ENCODE measurements at places on chromosomes 7 and 10.

DNA sequence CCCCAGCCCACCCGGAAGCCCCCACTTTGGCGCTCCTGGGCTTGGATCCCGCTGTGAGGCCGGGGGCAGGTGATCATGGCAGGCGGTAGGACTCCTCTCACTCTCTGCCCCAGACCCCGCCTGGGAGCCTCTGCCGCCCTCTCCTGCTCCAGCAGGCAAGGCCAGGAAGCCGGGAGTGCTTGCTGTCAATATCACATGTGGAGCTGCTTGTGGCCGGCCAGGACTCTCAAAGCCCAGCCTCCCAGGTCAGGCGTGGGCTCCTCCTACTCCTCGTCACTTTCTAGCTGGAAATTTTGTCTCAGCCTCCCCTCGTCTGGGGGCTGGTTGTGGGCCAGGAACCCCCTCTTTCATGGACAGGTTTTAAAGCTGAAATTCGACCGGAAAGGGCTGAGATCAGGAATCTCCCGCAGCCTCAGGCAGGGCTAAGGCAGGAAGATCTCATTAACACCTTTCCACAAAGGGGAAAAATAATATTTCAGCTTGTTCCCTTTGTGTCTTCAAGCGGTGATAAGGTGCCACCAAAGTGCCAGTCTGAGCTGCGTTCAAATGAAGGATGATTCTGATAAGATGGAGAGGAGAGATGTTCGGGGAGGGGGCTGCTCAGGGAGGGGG lies 273.6 kb upstream of the PODXL start:
- no peak for DNase-seq

DNA sequence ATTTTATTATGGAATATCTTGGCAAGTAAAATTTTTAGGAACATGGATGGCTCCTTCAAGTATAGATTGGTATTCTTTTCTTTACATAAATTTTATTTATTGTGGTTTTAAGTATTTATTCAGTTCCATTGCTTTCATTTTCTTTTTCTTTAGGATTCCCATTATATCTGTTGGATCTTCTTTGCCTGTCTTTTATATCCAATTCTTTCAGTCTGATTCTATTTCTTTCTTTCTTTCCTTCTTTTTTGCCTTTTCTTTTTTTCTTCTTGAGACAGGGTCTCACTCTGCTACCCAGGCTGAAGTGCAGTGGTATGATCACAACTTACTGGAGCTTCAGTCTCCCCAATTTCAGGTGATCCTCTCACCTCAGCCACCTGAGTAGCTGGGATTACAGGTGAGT lies 74.2 kb upstream of the GLI3 start:
- DNase-seq: no peak

DNA sequence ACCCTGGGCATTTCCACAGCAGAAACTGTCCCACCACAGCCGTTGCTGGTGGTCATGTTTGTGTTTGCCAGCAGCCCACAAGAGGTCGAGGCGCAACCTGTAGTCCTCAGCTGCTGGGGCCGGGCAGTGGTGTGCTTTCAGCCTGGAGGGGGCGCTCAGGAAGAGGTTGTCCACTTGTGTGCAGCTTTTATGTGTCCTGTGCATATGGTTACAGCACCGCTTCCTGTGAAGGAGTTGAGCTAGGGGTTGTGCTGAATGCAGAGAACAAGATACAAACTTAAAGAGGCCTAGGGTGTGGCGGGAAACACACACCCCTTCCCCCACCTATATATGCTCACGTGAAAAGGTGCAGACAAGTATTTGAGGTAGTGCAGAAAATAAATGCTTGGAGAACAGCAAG lies 29.5 kb upstream of the PFKFB3 start:
- no peak for DNase-seq

- no peak for DNase-seq
These were observed 10.9 kb upstream of the RBP3 start for GRCh38 chr10:47337310-47337709.

DNA sequence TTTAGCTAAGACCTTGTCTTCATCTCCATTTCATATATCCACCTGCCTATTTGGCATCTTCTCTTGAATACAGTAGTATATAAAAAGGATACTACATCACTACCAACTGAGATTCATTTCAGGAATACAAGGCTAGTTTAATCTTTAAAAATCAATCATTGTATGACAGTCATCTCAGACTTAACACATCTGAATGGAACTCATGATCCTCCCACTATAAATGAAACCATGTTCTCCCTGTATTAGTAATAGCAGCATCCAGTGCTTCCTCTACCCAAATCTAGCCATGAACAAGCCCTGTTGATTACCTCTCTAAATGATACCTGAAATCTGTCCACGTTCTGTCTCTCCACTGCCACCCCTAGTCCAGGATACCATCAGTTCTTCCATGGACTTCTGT lies 196.2 kb downstream of the CDK14 start:
- no peak for DNase-seq

DNA sequence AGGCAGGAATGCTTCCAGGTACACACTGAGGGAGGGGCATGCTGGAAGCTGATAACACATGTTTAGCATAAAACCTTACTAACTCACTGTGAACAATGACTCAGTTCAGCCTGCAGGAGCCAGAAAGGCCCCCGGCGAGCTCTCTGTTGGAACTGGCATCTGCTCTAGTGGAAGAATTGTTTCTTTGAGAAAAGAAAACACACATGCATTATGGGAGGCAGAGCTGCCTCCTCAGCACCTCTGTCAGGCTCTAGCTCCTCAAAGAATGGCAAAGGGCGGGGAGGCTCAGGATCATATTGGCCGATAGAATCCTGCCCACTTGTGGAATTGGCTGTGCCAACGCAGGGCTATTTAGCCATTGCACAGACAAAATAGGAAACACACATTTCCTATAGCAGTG lies 338.3 kb downstream of the CXCL12 start:
- DNase-seq: no peak

- no peak for DNase-seq
These were observed 58.7 kb downstream of the CABCOCO1 start for GRCh38 chr10:61721431-61721830.

All from hepatic stellate cell (primary cell).